ENCODE measurements at places on chromosomes 4 and X.

- peak; percentile 59 for DNase-seq
Observed at GRCh38 chrX:119698845-119699244, 5.9 kb upstream of the SEPTIN6 start.

DNA sequence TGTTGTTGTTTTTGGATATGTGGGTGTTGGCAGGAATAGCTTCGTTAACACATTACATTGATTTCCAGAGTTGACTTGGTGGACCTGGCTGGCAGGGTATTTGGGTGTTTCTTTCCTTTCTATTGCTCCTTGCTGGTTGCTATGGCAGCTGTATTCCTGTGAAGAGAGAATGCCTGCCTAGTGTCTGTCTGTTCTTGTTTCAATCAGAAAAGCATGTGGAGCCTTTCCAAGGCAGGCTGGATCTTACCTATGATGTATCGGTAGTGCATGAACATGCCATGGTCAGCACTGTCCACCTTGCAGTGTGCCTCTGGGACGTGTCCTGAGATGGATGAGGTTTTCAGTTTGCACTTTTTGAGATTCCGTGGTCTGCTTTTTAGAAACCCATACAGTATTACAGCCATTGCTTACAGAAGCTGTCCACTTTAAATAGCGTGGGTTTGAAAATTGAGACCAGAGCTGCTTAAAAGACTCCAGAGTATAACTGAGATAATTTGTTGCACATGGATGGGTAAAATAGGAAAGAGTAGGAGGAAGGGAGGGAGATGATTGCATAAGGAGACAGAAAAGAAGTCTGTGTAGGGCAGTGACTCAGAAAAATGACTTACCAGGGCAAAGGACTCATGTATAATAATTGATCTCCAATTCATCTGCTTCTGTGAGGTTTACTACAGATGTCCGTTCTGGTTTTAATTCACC is 20.0 kb upstream of the AADAT start:
- no peak for DNase-seq

- no peak for DNase-seq
Observed at GRCh38 chr4:119679251-119679650, 50.6 kb upstream of the PDE5A start.

DNA sequence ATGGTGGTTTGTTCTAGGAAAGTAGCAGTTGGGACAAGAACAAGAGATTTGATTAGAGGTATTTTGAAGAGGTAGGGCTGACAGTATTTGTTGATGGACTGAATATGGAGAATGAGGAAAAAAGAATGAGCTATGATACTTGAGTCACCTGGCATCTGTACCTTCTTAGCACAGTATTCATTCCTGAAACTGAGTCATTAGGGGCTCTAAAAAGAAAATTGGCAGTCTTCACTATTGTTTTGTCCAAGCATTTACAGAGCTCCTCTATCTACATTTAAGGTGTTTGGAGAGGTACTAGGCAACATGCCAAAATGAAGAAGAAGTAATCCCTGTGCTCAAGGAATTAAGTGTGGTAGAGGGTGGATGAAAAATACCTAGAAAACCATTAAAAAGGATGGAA is 165.8 kb downstream of the SHROOM4 start:
- no peak for DNase-seq

- no peak for DNase-seq
Observed at GRCh38 chr4:7861440-7861881, 78.2 kb downstream of the AFAP1 start.

DNA sequence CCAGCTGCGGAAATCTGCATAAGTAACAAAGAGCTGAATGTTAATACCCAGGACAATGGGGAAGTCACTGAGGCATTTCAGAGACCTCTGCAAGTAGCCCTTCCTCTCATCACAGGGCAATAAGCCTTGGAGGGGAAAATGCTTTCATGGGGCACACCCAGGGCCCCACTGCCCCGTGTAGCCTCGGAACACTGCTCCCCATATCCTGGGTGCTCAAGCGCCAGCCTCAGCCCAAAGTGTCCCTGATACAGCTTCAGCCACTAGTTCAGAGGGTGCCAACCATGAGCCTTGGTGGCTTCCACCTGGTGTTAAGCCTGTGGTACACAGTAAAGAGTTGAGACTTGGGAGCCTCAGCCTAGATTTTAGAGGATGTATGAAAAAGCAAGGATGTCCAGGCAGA is 402.8 kb upstream of the CXorf51A start:
- DNase-seq: no peak

DNA sequence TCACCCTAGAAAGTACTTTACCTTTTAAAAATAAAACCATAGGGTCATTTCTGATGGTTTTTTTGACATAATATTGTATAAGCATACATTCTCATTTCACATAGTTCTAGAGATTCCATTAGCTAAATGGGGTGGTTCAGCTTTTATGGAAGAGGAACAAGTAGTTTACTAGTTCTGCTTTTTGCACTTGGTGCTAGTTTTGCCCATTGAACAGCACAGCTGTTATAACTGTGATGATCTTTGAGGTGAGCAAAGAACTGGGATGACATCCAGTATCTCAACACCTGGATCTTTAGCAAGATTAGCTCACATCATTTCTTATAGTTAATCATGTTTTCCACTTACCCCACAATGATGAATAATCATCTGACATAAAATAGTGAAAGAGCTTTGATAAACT is 40.9 kb downstream of the MOB1B start:
- DNase-seq: no peak

GRCh38 chr4:16665942-16666551 is 232.4 kb downstream of the LDB2 start:
- DNase-seq: no peak

GRCh38 chr4:183823434-183823833 is 81.7 kb upstream of the STOX2 start:
- no peak for DNase-seq

GRCh38 chrX:2657532-2658113 is 33.5 kb upstream of the CD99 start:
- no peak for DNase-seq

DNA sequence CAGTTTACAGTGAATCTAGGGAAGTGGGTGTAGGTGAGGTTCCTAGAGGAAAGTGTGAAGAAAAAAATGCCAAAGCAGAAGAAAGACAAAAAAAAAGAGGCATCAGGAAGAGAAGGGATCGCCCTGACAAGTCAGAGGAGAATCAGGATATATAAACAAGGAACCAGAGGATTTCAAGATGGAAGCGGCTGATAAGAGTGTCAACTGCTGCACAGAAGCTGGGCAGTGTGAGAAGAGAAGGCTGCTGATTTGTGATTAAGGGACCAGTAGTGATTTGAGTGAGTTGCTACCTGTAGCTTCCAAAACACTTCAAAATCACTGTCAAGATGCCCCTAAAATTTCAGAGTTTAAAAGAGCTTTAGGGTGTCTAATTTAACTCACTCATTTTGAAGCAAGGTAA is 258.2 kb downstream of the PPP3CA start:
- no peak for DNase-seq

- peak; percentile 31 for DNase-seq
Observed at GRCh38 chr4:143699331-143700045, 987 bp downstream of the FREM3 start.

GRCh38 chr4:163556177-163556576 is 61.7 kb downstream of the TMA16 start:
- no peak for DNase-seq

DNA sequence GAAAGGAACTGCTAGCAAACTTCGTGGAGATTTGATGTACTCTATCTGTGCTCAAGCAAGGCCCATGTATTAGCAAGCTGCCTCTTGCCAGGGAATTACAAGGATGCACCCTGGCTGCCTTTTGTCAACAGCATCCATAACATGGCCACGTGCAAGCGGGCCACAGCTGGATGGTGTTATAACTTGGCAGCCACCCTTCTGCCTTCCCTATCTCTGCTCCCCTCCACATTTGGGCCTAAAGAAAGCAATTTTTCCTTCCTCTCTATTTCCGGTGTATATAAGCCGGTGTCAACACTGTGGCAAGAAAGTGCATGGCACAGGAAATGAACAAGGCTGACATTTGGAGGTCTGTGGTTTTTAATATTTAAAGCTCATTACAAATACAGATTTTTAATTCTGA is 94.8 kb downstream of the CLNK start:
- DNase-seq: no peak

GRCh38 chrX:8730812-8731558 is 952 bp downstream of the ANOS1 start:
- no peak for DNase-seq

DNA sequence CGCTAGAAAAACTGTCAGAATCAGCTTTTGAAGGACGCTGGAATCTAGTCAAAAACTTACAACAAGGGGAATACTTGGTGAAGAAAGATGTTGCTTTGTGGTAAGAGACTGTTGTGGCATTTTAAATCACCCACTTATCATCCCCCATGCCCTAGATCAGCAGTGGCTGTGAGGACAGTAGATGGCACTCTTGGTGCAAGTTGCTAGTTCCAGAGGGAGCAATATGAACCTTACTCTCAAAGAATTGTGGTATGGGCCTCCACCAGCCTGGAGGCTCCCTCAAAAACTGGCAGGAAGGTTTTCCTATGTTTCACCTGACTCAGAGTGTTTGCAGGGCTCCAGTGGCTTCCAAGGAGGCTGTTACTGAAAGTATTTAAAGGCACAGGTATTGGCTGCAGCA is 37.7 kb upstream of the SLC16A2 start:
- peak; percentile 0 for DNase-seq

- no peak for DNase-seq
Observed at GRCh38 chr4:7030856-7031255, 12.3 kb upstream of the TADA2B start.

GRCh38 chrX:141320801-141321200 is 78.5 kb upstream of the SPANXC start:
- DNase-seq: no peak

- no peak for DNase-seq
Observed at GRCh38 chr4:89172865-89173264, 61.5 kb downstream of the TIGD2 start.

- DNase-seq: no peak
Observed at GRCh38 chrX:128582036-128582435, 529.8 kb upstream of the ACTRT1 start.

- no peak for DNase-seq
Observed at GRCh38 chrX:29880977-29881376, 334.4 kb upstream of the MAGEB2 start.

DNA sequence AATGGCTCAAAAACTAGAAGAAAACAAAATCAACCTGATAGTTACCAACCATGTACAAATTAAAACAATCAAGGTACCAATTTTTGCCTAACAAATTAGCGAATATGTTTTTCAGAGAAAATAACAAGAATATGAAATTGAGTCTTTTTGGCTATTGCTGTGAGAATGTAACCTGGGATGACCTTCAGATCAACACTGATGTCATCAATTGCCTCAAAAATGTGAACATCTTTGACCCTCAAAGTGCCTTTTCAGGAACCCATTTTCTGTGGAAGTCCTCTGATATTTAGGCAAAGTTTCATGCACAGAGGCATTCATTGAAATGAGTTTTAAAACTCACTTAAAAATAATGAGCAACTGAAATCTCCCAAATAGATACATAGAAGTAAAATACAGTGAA is 6.1 kb downstream of the RELL1 start:
- DNase-seq: no peak

GRCh38 chrX:86604607-86605006 is 456.4 kb downstream of the DACH2 start:
- no peak for DNase-seq

DNA sequence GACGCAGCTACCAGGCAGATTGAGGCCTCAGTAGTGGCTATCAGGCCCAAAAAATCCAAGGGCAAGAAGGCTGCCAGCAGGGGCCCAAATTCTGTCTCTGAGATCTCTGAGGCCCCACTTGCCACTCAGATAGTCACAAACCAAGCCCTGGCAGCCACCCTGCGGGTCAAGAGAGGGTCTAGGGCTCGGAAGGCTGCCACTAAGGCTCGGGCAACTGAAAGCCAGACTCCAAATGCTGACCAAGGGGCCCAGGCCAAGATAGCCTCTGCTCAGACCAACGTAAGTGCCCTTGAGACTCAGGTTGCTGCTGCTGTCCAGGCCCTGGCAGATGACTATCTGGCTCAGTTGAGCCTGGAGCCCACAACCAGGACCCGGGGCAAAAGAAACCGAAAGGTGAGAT is 2.8 kb downstream of the TRO start:
- no peak for DNase-seq

DNA sequence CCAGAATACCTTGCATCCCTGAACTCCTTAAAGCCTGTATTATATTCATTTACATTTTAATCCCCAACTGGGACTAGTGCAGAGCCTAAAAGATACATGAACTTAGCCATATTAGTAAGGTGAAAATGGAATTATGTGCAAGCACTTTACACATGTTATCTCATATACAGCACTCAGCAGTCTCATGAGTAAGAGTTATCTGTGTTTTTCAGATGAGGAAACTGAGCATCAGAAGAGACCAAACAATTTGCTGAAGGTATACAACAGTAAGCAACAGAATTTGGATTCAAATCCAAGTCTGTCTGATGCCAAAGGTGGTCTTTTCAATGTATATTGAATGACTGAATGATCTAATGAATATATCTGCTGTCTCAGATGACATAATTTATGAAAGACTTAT is 12.3 kb downstream of the ATP7A start:
- peak; percentile 66 for DNase-seq

DNA sequence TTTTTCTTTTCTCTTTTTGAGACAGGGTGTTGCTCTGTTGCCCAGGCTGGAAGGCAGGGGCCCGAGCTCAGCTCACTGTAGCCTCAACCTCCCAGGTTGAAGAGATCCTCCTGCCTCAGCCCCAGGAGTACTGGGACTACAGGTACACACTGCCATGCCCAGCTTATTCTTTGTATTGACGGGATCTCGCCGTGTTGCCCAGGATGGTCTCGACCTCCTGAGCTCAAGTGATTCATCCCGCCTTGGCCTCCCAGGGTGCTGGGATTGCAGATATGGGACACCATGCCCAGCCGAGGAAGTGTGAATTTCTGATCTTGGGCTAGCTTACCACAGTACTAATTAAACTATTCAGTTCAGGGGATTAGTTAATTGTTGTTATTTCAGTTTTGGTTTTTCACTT is 28.6 kb upstream of the FAM193A start:
- no peak for DNase-seq

DNA sequence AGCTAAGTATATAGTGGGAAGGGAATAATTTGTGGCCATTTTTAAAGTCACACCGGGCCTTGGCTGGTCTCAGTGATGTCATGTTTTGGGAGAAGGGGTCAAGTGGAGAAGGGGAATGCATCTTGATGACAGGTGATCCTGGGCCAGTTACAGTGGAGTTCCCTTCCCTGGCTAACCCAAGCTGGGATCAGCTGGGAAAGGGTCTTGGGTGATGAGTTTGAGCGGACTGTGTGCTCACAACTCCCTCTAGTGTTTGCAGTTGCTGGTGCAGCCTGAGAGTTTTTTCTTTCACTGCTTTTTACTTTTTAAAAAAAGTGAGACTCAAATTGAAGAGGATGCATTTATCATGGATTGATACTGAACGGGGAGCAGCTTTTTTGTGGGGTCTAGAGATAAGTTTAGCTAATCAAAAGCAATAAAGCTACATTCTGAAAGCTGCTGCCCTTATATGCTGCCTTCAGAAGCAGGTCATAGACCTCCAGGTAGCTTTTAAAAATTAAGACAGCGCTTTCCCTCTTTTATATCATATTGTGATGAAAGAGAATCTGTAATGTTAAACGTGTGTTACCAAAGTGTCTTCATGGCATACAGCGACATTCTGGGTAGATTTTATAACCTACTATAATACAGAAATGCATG is 164.7 kb downstream of the DCLK2 start:
- peak; percentile 11 for DNase-seq

GRCh38 chr4:118012142-118012541 is 22.1 kb upstream of the NDST3 start:
- peak; percentile 16 for DNase-seq

Data from erythroblast (primary cell).